ENCODE measurements at places on chromosomes 1 and 21. TPM values are rescaled to one million over a fixed set of nuclear protein-coding genes. Genes with fewer than 3 reads are reported as not detected.

DNA sequence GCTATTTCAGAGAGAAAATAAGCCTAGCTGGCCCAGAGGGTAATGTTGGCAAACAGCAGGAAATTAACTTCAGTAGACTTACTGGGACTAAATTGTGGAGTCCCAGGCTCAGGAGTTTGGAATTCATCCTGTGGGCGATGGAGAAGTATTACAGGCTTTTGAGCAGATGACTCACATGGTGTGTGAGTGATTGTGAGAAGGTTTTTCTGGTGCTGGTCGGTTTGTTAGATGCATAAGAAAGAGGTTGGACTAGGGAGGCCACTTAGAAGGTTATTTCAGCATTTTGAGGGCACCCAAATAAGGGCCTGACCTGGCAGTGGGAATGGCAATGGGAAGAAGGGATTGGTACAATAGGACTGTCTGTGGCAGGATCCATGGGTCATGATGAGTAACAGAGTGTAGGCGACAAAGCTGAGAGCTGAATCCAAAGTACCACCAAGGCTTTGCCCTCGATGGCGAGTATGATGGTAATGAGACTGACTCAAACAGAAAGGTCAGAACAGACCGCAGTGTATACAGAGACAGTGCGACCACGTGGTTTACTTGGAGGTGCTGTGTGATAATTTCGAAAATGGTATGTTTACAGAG, 69.2 kb upstream of the KIF26B start:
- no peak for DNase-seq

GRCh38 chr1:237482777-237483176, 407.9 kb downstream of the ZP4 start:
- DNase-seq, result no peak

DNA sequence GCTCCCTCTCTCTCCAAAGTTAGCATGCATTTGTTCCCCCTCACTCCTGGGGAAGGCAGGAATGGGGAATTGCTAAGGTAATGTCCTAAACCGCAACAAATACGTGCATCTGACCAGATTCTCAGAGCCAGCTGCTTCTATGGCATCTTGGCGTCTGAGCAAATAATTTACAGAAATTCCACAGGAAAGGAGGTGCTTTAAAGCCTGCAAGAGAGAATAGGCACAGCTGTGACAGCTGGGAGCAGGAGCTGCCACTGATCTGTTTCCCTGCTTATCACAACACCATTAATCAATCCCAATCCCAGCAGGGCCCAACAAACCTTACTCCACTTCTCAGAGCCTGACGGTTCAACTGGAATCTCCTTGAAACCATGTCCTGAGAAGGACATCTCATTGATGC, 83.5 kb upstream of the ZNF281 start:
- DNase-seq, result no peak

DNA sequence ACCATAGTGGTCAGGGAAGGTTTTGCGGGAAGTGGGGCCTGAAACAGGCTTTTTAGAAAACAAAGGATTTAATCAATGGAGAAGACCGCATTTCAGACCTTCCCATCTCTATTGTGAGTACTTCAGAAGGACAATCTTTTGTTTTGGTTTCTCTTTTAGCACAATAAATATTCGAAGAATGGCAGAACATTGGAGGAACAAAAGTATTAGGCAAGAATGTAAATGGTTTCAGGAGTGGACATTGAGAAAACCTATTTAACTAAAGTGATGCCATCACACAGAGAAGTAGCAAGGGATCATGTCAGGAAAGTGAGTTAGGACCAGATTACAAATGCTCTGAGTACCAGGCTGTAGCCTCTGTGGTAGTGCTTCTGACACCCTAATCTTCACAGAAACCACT, 26.8 kb upstream of the UBE2U start:
- DNase-seq, result no peak

- DNase-seq, result no peak
These were observed 8.0 kb upstream of the LCE5A start for GRCh38 chr1:152502496-152503180.

- DNase-seq, result no peak
These were observed 2.5 kb downstream of the AGO4 start for GRCh38 chr1:35810096-35810881.

GRCh38 chr1:156154317-156154749, 948 bp downstream of the SEMA4A start:
- DNase-seq, result peak; percentile 84

GRCh38 chr1:16605213-16605525, 8.2 kb downstream of the NBPF1 start:
- DNase-seq, result no peak

DNA sequence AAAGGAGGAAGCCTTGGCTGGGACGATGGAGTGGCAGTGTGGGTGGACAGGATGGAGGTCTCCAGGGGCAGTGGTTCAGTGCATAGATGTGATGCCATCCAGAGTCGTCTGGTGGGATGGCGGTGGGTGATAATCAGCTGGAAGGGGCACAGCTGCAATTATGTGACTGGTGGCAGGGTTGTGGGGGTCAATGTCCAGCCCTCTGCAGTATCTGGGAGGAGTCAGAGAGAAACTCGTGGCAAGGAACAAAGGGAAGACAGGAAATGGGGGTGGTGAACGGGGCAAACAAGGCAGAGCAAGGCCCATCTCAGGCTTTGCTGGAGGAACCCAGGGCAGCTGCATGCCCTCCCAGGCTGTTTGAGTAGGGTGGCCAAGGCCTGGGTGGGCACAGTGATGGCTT, 118.3 kb upstream of the USP24 start:
- DNase-seq, result no peak

- no peak for DNase-seq
These were observed 164.3 kb downstream of the MIS18A start for GRCh38 chr21:32114419-32115035.

DNA sequence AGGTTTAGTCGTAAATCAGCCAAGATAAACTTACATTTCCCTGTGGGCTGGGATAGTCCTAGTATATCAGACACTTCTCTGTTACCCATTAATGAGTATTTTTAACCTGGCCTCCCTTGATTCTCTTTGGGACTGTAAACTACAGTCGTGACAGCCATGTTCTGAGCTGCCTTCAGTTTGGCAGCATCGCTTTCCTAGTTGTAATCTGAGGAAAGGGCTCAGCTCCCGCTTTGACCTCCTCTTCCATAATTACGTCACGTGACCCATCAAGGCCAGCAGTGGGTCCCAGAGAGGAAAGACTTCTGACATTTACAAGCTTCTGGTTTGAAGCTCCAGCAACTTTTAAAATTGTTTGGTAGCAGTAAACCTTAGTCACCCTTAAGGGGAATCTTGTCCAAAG, 34.6 kb upstream of the MTR start:
- DNase-seq, result no peak

DNA sequence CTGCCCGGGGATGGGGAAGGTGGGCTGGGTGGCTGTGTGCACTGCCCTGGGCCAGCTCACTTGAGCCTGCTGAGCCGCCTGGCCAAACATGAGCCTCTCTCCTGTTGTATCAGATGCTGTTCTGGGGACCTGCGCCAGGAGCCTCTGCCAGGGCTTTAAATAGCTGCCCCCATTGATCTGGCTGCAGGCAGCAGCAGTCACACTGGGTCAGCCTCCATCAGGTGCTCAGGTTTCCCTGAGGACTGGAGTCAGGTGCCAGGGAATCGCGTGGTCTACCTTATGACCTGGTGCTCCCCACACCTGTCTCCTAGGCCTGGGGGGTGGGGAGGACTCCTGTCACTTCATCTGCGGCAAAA, 700 bp upstream of the CCDC28B start:
- no peak for DNase-seq

DNA sequence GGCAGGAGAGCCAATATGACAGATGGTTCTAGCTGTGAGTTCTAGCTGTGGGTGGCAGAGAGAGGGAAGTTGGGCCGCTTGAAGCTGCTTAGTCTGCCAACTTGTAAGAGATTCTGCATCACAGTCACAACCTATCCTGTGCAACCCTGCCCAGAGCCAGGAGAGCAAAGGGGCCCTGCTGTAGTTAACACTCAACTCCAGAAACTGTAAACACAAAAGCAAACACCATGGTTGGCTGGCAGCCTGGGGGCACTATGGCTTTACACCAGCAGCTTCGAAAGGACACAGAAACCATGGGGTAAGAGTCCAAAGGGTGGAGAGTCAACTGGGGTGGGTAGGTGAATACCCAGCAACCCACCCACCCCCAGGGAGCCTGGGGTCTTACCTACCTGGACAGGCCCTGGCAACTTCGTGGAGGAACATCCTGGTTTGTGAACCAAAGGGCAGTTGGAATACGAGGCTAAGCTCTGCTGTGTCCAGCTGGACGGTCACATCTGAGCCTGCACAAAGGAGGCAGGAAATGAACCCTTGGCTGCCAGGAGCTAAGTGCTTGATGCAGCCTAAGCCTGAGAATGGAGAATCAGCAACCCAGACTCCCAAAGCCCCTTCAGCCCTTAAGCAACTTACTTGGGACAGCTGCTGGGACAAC, 6.4 kb downstream of the INPP5B start:
- DNase-seq, result peak; percentile 49

GRCh38 chr1:42038261-42038660, 114.9 kb upstream of the GUCA2B start:
- no peak for DNase-seq

DNA sequence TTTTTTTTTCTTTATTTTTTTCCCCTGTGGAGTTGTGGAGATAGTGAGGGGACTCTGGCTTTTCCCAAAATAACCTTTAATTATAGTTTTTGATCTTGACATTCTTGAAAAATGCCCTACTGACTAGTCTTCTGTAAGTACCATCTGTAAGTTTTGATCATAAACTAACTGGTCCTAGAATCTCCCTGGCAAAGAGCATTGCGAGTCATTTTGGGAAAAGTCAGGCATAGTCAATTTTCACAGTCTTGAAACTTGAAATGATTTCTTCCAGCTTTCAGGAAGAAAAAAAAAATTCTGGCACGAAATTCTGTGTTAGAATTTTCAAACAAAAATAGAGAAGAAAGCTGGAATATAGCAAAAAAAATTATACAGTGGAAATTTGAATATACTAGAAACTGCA, 181.2 kb upstream of the SNX7 start:
- no peak for DNase-seq

GRCh38 chr1:84693005-84693404, 2.7 kb upstream of the SSX2IP start:
- no peak for DNase-seq

- no peak for DNase-seq
These were observed 132.7 kb upstream of the IPO9 start for GRCh38 chr1:201696217-201696761.

GRCh38 chr1:180235077-180235501, 5.0 kb downstream of the LHX4 start:
- no peak for DNase-seq

DNA sequence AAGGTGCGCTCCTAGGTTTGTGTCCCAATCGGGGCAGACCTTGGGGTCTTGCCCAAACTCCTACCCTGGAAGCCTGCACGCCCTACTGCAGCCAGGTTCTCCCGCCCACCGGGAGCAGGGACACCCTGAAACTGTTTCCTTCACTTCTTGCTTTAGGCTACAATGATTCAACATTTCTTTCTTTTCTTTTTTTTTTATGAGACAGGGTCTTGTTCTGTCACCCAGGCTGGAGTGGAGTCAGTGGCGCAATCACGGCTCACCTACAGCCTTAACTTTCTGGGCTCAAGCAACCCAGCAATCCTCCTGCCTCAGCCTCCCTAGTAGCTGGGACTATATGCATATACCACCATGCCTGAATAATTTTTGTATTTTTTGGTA, 75.8 kb downstream of the ITPKB start:
- DNase-seq, result no peak

DNA sequence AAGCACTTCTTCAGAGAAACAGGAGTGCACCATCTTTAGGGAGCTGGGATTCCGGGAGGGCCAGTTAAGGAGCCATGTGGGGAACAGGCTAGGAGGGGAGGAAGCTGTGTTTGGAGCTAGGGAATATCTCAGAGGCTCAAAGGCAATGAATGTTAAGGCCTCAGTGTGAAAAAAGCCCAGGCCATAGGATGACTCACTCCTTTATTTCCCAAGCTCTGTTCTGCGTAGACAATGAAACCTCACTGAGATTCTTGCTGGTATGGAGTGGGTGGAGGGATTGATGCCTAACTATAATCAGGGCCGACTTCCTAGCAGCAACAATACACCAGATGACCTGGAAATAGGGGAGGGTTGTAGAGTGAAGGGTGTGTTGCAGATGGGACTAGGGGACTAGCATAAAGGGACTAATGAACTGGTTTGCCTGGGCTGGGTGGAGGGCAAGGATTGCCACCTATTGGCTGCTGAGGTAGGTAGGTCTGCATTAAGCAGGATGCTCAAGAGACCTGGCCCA, 2.1 kb downstream of the GNAT2 start:
- DNase-seq, result no peak

- no peak for DNase-seq
These were observed 70.5 kb downstream of the SSBP3 start for GRCh38 chr1:54335755-54336108.

DNA sequence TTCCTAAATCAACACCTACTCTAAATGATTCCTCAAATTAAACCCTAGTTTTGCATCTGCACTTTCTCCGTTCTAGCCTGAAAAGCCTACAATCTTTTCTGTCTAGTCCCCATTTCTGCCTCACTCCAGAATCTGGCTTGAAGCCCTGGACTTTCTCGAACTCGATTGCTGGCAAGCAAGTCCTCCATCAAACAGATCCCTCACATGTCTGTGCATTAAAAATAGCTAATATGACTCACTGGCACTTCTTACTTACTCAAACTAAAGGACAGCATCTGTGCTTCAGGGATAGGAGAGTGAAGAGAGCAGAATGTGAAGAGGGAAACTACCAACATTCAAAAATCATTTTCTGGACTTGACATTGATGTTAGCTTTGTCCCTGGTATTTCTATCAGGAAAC, 51.8 kb upstream of the CXADR start:
- DNase-seq, result no peak

DNA sequence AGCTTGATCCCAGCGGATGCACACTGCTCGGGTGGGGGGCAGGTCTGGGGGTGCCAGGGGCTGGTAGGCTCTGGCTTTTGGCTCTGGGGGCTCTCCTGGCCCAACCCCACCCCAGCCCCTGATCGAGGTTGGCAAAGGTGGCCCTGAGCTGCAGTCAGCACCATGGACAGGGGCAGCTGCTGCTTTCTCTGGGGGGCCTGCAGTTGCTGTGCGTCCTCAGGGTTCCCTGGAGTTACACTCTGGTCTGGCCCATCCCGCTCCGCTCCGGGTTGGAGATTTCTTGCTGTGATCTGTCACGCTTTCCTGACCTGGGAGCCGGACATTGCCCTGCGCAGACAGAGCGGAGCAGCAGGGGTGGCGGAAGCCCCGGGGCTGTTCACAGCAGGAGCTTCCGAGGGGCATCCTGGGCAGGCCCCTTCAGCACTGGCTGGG, 8.0 kb upstream of the PLCH2 start:
- DNase-seq, result no peak

GRCh38 chr1:174451408-174451807, 3.6 kb downstream of the GPR52 start:
- no peak for DNase-seq

- DNase-seq, result no peak
These were observed 23.1 kb downstream of the SNAP47 start for GRCh38 chr1:227758366-227758765.

Gene ZNF362
- total RNA-seq, result 30.7 TPM

Gene AMY2A
- not detected for total RNA-seq

Gene NBPF4
- not detected for total RNA-seq

Gene HCRTR1
- total RNA-seq, result not detected

Gene PTPN7
- total RNA-seq, result 8.5 TPM

Gene CNTN2
- total RNA-seq, result not detected

Gene OR2AK2
- total RNA-seq, result not detected

Gene CELA3B
- not detected for total RNA-seq

Gene NBPF12
- 14.6 TPM for total RNA-seq

Gene SPRR1A
- total RNA-seq, result not detected

Gene SFN
- total RNA-seq, result 47.5 TPM

Gene SPRR1B
- total RNA-seq, result not detected

Gene CFHR4
- not detected for total RNA-seq

All from lower lobe of right lung (tissue), 2 donors.